ENCODE measurements at places on chromosomes 5 and 9.
A peak's percentile ranks its signal among the peaks of the same experiment; 100 is the strongest.

- no peak for DNase-seq
Observed at GRCh38 chr5:177602458-177602830, 2.5 kb downstream of the B4GALT7 start.

DNA sequence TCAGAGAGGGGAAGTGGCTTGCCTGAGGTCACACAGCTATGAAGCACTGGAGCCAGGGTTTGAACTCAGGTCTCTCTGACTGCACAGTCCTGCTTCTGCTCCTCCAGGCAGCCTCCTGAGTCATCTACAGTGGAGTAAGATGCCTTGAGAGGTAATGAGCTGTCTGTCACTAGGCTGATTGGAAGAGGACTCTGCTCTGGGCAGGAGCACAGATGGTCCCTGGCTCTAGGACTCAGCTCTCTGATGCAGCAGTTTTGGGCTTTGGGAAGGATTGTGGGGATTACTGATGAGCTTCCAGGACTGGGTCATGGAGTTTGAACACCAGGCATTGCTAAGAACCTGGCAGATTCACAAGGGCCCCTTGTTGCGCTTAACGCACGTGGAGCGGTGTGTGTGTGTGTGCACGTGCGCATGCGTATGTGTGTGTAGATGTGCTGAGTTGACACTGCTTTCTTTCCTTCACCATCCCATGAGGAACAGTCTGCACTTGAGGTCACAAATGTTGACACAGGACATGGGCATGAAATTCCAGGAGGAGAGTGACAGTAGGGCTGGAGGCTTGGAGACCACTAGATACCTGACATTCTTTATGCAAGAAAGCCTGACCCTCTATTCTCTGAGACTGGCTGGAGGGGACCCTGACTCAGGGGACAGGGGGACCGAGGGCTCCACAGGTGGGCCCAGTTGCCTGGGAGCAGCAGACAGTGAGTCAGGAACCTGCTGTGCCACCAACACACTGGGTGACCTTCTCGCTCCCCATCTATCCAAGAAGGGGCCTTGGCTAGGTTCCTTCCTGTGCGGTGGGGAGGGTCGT, 170.5 kb downstream of the RGS3 start:
- DNase-seq = peak; percentile 95

DNA sequence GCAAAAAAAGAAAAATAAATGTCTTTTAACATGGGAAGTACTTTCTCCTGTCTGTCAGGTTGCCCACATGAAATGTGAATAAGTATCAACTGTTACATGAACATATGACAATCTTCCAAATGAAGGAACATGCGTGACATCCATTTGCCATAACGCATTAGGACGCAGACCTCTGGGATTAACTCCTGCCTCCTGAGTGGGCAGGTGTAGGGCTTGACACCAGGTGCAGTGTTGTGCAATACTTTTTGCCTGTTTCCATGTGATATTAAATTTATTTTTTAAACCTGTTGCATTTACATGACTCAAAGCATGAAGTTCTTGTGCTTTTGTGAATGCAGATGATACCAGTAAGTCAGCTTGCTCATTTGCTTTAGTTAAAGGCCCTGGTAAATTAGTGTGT, 8.7 kb upstream of the TMEM141 start:
- no peak for DNase-seq

DNA sequence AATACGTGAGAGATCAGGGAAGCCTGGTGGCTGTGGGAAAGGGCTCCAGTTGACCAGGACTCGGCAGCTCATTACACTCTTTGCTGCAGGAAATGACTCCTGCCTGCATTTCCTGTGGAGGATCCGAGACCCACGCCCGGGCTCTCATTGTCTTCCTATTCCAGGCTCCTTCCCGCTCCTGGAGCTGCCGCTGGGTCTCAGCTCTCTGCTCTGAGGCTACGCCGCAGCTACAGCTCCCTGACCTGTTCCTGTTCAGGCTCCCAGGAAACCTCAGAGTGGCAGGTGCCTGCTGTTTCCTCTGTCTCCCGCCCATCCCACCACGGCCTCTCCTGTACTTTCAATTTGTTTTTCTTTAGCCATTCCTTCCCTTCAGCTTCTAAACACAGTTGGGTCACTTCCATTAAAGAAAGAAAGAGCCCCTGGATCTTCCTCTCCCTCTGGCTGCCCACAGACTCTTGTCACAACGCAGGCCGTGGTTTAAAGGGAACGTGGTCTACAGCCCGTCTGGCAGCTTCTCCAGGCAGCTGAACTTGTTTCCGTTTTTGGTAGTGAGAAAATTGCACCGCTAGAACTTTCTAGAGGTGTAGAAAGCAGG, 71.5 kb downstream of the IL6ST start:
- no peak for DNase-seq

DNA sequence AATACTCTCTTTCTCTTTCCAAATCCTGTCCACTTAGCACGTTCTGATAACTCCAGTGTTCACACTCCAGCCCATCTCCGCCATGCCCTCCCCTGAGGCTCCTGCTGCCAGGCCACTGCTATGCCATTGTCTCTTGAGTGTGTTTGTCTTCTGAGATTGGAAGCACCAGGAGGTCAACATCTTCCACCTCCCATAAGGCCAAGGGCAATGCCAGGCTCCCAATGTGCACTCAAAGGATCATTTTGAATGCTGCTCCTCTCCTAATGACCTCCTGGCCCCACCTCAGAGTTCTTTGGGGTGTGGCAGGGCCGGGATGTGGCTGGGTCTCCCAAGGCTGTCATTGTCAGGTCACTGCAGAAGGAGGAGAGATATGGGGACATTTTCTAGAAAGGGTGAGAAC, 19.5 kb downstream of the IGIP start:
- DNase-seq = no peak

GRCh38 chr9:91035825-91036208, 234.2 kb downstream of the SYK start:
- no peak for DNase-seq

GRCh38 chr5:180041301-180042274, 30.0 kb downstream of the RNF130 start:
- DNase-seq = no peak

GRCh38 chr9:91714020-91714806, 235.8 kb downstream of the ROR2 start:
- no peak for DNase-seq

- no peak for DNase-seq
Observed at GRCh38 chr9:104858846-104859245, 69.1 kb downstream of the ABCA1 start.

Measured in WERI-Rb-1 (cell line).